ENCODE measurements at places on chromosomes 4 and X. TPM values are rescaled to one million over a fixed set of nuclear protein-coding genes. Genes with fewer than 3 reads are reported as not detected.

Gene ADAMTS3
- total RNA-seq, result 2.0 TPM

Gene HTN3
- not detected for total RNA-seq

Gene ZDHHC15
- total RNA-seq, result 6.3 TPM

Gene ZFX
- total RNA-seq, result 48.2 TPM

Gene MEPE
- total RNA-seq, result not detected

Gene XPNPEP2
- 1.7 TPM for total RNA-seq

Gene REELD1
- 0.06 TPM for total RNA-seq

Gene C4orf51
- total RNA-seq, result not detected

Gene CXCL1
- total RNA-seq, result not detected

Gene TTC29
- total RNA-seq, result 0.15 TPM

Gene PNMA6F
- not detected for total RNA-seq

Gene MUC7
- not detected for total RNA-seq

Gene SETD7
- 8.2 TPM for total RNA-seq

Gene SFRP2
- total RNA-seq, result 86.1 TPM

Gene RAI2
- total RNA-seq, result 0.59 TPM

Gene GPC3
- total RNA-seq, result 1,039 TPM

Gene AP1S2
- 873 TPM for total RNA-seq

Gene ACE2
- 0.17 TPM for total RNA-seq

Gene SH2D1A
- total RNA-seq, result not detected

Gene SAGE1
- not detected for total RNA-seq

Gene PABPC1L2B
- total RNA-seq, result not detected

Gene ANOS1
- 31.3 TPM for total RNA-seq

Gene GATA1
- not detected for total RNA-seq

Gene S100G
- not detected for total RNA-seq

Gene MTHFD2L
- 22.1 TPM for total RNA-seq

Gene BEND2
- not detected for total RNA-seq

Gene OTC
- not detected for total RNA-seq

Gene RNF175
- total RNA-seq, result 34.6 TPM

Gene SYNPO2
- 0.09 TPM for total RNA-seq

Gene COX7B2
- total RNA-seq, result not detected

Gene MTTP
- total RNA-seq, result 1.1 TPM

Gene PDLIM3
- total RNA-seq, result 1.4 TPM

Gene SCML2
- 27.8 TPM for total RNA-seq

Gene SRPK3
- total RNA-seq, result not detected

Gene USP17L26
- total RNA-seq, result not detected

Gene UGT2B11
- total RNA-seq, result not detected

Gene CFAP299
- total RNA-seq, result not detected

Gene ITGB1BP2
- total RNA-seq, result 0.99 TPM

Gene SGMS2
- 1.1 TPM for total RNA-seq

Gene ADGRG2
- total RNA-seq, result 0.43 TPM

Gene YTHDC1
- 108 TPM for total RNA-seq

Gene TBC1D9
- total RNA-seq, result 8.8 TPM

Gene CENPVL2
- total RNA-seq, result 0.56 TPM

Gene TLR1
- total RNA-seq, result 0.03 TPM

Gene CITED1
- total RNA-seq, result 1.9 TPM

Gene SORBS2
- total RNA-seq, result 15.7 TPM

Gene FAM149A
- 10.4 TPM for total RNA-seq

Gene UGT2A1
- total RNA-seq, result not detected

Gene GSX2
- total RNA-seq, result 0.59 TPM

Gene RADX
- total RNA-seq, result 10.5 TPM
